CD4-positive, alpha-beta T cell (primary cell): ENCODE measurements at places on chromosomes 5 and 9. TPM values are rescaled to one million over a fixed set of nuclear protein-coding genes. Genes with fewer than 3 reads are reported as not detected.
A peak's percentile ranks its signal among the peaks of the same experiment; 100 is the strongest.

- peak; percentile 10 for DNase-seq
These were observed 6.1 kb upstream of the PRR16 start for GRCh38 chr5:120457839-120458507.

DNA sequence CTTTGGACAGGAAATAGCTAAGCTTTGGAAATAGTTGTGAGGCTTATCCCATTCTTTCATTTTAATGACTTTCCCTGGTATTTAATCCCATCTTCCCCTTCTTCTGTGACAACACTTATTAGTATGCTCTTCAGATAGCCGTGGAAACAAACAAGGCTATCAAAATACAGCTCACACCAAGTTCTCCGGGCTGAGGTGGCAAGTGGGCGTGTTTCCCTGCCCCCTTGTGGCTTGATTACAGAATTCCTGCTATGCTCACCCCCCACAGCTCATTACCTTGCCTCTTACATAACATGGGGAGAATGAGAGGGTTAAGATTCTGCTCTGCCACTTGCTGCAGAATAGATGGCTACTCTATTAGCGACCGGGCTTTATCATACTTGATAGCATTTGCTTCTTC is 437.1 kb upstream of the TLE4 start:
- no peak for DNase-seq

GRCh38 chr5:93250424-93250823 is 330.6 kb downstream of the NR2F1-AS1 start:
- DNase-seq: no peak

DNA sequence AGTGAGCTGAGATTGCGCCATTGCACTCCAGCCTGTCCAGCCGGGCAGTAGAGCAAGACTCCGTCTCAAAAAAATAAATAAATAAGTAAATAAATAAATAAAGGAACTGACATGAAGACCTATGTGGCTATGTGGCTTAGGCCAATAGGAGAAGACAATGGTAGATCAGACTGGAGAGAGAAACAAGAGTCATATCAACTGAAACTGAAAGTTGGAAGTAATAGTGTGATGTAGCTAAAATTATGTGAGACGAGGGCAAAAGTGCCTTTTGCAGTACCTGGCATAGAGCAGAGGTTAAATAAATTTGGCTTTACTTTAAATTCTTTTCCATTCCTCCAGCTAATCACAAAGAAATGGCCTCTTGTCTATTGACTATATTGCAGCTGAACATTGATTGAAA is 7.3 kb downstream of the FBP2 start:
- DNase-seq: peak; percentile 3

DNA sequence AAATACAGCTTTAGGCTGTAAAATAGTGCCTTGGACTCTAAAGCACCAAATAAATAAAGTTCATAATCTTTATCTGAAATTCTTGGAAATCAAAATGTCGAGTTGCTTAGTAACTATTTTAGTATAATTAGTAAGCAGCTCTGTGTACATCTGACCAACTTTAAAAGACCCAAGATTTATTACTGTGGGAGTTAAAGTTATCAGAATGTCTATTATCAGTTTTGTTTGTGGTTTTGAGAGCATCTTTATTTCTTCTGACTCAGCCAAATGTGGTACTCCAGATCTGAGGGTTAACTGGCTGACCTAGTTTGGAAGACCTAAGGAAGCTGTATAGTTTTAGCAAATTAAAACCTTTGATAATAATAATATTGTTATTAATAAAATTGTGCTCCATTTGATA is 81.2 kb downstream of the PRLR start:
- DNase-seq: no peak

The EQTN gene
- total RNA-seq: not detected

- DNase-seq: no peak
These were observed 2.0 kb upstream of the TRIM14 start for GRCh38 chr9:98121058-98121457.

- no peak for DNase-seq
These were observed 49.0 kb downstream of the NPR3 start for GRCh38 chr5:32760091-32760509.

DNA sequence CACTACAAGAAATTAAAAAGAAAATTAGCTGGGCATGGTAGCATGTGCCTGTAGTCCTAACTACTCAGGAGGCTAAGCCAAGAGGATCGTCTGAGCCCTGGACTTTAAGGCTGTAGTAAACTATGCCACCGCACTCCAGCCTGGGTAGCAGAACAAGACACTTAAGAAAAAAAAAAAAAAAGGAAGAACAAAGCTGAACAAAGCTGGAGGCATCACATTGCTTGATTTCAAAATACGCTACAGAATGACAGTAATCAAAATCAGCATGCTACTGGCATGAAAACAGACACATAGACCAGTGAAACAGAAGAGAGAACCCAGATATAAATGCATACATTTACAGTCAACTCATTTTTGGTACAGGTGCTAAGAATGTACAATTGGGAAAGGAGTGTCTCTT is 14.5 kb upstream of the OTULIN start:
- no peak for DNase-seq

DNA sequence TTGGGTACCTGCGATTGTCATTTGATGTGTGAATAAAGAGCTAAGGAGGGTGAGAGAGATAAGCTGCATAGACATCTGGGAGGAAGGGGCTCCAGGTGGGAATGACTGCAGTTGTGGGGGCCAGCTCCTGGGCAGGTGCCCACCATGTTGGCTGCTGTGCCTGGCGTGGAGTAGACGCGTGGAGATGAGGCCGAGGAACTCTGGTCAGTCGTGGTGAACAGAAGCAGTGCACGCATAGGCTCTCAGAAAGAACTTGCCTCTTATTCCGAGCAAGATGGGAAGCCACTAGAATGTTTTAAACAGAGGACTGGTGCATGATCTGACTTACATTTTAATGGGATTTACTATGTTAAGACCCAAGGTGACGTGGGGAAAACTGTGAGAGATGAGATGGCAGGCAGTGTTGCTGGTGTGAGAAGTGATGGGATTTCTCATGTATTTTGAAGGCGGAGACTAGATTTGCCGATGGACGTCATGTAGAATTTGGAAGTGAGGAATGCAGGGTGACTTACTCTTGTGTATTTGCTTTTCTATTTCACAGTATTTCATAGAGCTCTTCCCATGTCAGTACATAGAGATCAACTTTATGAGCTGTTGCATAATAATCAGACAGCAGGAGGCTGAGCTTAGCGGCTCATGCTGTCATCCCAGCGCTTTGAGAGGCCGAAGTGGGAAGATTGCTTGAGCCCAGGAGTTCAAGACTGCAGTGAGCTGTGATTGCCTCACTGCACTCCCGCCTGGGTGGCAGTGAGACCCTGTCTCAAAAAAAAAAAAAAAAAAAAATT is 71.1 kb downstream of the EHMT1 start:
- no peak for DNase-seq

The BARHL1 gene
- total RNA-seq: not detected

GRCh38 chr5:132487841-132488555 is 2.6 kb downstream of the IRF1 start:
- peak; percentile 21 for DNase-seq

The NR6A1 gene
- total RNA-seq: not detected

The CD74 gene
- 303 TPM for total RNA-seq

DNA sequence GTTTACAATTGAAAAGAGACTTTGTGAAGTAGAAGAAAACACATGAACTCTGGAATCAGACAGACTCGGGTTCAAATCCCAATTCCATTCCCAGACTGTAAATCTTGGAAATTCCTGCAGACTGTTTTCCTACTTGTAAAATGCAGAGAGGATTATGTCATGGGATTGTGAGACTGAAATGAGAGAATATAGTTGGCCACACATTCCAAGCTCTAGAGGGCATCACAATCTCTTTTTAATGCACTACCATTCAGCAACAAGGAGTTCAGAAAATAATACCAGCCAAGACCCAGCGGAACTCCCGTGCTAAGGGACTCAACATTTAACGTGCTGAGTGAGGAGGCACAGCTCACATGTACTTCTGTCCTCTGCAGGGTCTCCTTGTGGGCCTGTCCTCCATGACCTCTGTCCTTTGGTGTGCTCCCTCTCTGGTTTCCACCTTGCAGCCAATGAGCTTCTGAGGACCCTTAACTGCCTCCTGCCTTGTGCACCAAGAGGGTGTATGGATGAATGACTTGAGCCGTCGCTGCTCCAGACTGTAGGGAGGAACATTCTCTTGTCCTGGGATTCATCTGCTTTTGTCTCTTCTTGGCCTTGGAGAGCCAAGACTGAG is 263.5 kb downstream of the NTRK2 start:
- DNase-seq: no peak

GRCh38 chr9:79221084-79221483 is 350.7 kb upstream of the TLE4 start:
- no peak for DNase-seq

The PCDHB2 gene
- not detected for total RNA-seq
